ENCODE measurements at places on chromosomes 2 and 18.

GRCh38 chr2:7411691-7412090 lies 494.5 kb downstream of the RNF144A start:
- DNase-seq: no peak

- no peak for DNase-seq
Observed at GRCh38 chr2:31580321-31581117, at the start of gene SRD5A2. Gene SRD5A2, minus strand, starts transcription at chr2:31580938. Its CDS starts 38 bp downstream, at chr2:31580900.

DNA sequence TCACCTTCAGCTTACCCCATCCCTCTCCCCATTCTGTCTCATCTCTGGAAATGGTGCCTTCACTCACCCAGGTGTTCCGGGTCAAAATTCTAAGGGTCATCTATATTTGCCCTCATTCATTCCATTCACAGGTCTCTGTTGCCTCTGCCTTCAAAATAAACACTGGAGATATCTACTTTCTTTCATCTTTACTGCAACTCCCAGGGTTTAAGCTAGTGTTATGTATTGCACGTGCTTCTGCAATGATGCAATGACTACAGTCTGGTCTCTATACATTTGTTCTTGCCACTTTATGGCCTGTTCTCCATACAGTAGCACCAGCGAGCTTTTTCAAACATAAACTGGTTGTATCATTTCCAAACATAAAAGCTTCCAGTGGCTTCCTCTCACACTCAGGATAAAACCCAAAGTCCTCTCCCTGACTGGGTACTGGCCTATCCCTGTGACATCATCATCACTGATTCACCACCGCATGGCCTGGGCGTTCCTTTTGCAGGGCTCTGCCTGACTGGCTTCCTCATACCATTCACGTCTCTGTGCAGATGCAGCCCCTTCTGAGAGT lies 14.3 kb downstream of the DSG2 start:
- no peak for DNase-seq

DNA sequence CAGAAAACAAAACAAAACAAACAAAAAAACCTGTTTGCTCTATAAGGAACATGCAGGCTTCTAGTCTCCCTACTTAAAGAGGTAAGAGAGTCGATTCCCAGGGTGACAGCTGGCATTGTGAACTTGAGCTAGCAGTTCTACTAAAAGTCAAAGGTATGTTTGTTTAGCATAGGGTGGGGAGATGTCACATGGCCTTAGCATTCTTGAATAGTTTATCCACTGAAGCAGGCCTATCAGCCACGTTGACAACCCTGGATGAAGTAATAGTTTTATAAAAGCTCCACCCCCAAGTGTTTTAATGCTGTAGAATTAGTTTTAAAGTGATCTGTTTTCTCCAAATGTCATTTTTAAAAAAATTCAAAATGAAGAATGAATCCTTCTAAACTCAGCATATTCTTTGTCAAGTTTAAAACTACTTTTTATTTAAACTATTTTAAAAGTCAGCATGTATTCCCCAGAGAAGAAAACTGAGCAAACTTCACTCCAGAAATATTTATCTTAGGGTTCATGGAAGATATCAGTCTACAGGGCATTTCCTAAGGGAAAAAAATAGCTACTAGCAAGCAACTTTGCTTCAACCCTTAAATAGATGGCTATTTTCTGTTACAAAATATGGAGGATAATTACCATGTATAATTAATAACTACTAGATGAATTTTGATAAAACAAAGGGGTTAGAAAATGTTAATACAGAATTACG lies 1.7 kb downstream of the MYOM1 start:
- DNase-seq: no peak

GRCh38 chr2:235820571-235820970 lies 326.7 kb downstream of the AGAP1 start:
- no peak for DNase-seq

- no peak for DNase-seq
Observed at GRCh38 chr2:178404368-178404767, 46.6 kb downstream of the PRKRA start.

- DNase-seq: no peak
Observed at GRCh38 chr2:146633159-146633558, 1211.7 kb upstream of the ACVR2A start.

Measured in CD4-positive, alpha-beta T cell treated with Interleukin-21 for 1 hour (primary cell).